ENCODE measurements at places on chromosomes 7 and 10. TPM values are rescaled to one million over a fixed set of nuclear protein-coding genes. Genes with fewer than 3 reads are reported as not detected.

Gene PDGFA
- 1.3 TPM for total RNA-seq

- DNase-seq, result no peak
Observed at GRCh38 chr7:105773030-105773460, 103.4 kb downstream of the ATXN7L1 start.

- no peak for DNase-seq
Observed at GRCh38 chr10:1123972-1124371, 67.8 kb downstream of the WDR37 start.

- DNase-seq, result no peak
Observed at GRCh38 chr7:5417106-5418071, 6.2 kb downstream of the TNRC18 start.

Gene IKZF5
- total RNA-seq, result 21.4 TPM

- DNase-seq, result no peak
Observed at GRCh38 chr7:23969443-23969842, 259.4 kb downstream of the STK31 start.

DNA sequence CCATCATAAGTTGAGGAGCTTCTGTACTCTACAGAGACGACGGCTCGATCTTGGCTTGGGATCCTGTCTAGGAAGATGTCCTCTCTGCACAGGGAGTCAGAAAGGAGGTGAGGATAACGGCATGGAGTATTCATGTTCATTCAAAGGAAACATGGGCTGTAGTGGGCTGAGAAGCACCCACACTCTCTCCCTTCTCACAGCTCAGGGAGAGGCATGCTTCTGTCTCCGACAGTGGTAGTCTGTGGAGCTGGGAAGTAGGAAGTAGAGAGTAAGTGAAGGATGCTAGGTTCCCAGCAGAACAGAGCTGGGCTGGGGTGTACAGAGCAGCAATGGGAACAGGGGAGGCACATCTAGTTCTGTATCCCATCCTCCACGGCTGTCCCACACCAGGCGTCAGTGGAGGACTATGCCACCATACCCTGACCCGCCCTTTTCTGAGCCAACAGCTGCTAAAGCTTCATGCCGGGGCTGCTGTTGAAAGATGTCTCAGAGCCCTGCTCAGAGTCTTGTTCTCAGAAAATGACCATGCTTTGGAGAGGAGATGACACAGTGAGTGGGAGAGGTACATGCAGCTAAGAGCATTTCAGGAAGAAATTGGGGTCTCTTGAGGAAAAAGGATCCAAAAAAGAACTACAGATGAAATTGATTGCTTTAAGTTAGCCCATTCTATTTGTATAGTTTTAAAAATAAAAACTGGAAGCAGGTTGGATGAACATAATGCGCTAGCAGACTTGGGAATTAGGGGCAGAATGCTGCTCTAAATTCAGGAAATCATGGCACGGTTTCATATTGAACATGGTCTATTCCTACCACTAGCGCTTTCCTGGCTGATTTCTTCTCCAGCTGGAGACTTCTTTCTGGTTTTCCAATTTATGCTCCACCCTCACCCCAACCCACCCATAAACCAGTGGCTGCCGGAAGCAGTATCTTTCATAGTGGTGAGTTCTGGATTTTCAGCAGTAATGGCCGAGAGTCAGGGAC lies 138.6 kb downstream of the CHN2 start:
- DNase-seq, result no peak

Gene NPTX2
- total RNA-seq, result not detected

Gene PARG
- 37.2 TPM for total RNA-seq

DNA sequence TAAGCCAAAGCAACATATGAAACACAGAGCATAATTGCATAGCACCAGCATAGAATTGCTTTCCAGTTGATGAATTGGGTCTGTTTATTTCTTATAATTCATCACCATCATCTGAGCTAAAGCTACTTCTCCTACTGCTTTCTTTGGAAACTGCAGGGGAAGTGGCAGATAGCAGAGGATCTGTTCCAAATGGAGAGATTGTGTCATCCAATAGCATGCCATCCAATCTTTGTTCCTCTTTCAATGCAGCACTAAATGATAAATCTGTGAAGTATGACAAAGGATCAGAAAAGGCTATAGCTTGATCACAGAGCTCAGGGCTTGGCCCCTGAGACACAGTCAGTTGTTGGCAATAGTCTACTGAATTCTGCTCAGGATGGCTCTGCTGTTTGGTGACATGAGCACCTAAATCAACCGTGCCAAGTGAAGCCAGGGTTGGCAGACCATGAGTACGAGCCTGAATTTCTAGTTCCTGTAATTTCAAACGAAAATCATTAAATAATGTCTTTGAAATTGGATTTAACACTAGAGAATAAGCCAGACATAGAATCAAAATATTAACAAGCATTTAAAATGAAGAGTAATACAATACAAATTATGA lies 90.0 kb downstream of the TFEC start:
- DNase-seq, result no peak

DNA sequence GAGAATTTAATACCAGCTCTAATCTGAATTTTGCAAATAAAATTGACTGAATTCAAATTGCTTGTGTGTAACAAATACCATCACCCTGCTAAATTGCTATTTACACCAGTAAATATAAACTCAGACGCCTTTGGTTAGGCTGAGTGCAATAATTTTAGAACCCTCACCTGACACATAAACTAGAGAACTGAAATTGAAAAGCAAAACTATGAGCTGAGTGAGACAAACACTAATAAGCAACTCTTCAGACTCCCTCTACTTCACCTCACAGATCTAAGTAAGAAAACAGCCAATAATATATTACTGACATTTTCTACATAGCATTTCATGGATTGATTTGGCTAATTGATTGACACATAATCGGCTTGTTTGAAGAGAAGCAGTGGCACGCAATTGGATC lies 621.2 kb downstream of the REEP3 start:
- no peak for DNase-seq

Gene IRF5
- 26.5 TPM for total RNA-seq

DNA sequence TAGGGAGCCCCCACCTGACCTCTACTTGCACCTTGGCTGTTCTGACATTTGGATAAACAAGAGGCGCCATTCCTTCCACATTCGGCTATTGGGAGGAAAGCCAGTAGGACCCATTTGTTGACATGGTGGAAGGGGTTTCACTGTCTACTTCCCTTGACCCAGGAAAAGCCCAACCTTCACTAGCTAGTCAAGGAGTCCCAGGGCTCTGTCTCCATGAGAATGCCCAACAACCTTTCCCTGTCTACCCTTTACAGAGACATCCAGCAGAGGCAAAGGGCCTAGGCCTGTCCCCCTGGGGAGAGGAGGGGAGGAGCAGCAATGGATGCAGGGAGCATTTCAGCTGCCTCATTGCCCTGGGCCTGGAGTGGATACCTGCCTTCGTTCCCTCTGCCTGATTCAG lies 136.1 kb downstream of the NEURL1 start:
- DNase-seq, result no peak

- no peak for DNase-seq
Observed at GRCh38 chr7:123242467-123243092, 42.8 kb upstream of the SLC13A1 start.
